NCI-H1105 (cell line): ENCODE measurements at places on chromosomes 2 and 18.

- peak; percentile 20 for DNase-seq
Measured at GRCh38 chr2:175282300-175282699, 100.8 kb upstream of the ATP5MC3 start.

DNA sequence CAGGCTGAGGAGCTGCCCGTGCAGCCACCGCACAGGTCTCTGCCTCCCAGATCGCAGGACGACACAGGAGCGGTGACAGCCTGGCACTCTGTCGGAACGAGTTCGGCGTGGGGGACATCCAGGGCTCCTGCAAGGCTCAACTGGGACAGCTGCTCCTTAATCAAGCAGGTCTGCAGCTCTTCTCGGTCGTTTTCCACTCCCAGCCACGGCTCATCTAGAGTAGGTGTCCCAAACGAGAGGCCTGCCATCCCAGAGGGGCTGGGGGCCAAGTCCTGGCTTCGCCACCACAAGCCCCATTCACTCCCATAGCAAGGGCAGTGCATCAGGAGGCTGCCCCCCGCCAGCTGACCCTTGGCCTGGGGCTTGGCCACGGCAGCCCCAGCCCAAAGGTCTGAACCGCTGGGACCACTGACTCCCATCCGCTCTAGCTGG is 22.5 kb downstream of the PASK start:
- DNase-seq = no peak

GRCh38 chr2:202141329-202141947 is 68.4 kb downstream of the KIAA2012 start:
- DNase-seq = no peak

- DNase-seq = no peak
Measured at GRCh38 chr2:235634435-235635158, 140.8 kb downstream of the AGAP1 start.

GRCh38 chr18:12309683-12310198 is 1.7 kb downstream of the TUBB6 start:
- DNase-seq = no peak
